Activated T-cell treated with anti-CD3 and anti-CD28 coated beads, Interleukin-2, amount 50 U/mL, for 48 hours (primary cell): ENCODE measurements at places on chromosomes 12 and 14.

- DNase-seq = no peak
Measured at GRCh38 chr14:59484639-59485175, 390 bp downstream of the JKAMP start.

DNA sequence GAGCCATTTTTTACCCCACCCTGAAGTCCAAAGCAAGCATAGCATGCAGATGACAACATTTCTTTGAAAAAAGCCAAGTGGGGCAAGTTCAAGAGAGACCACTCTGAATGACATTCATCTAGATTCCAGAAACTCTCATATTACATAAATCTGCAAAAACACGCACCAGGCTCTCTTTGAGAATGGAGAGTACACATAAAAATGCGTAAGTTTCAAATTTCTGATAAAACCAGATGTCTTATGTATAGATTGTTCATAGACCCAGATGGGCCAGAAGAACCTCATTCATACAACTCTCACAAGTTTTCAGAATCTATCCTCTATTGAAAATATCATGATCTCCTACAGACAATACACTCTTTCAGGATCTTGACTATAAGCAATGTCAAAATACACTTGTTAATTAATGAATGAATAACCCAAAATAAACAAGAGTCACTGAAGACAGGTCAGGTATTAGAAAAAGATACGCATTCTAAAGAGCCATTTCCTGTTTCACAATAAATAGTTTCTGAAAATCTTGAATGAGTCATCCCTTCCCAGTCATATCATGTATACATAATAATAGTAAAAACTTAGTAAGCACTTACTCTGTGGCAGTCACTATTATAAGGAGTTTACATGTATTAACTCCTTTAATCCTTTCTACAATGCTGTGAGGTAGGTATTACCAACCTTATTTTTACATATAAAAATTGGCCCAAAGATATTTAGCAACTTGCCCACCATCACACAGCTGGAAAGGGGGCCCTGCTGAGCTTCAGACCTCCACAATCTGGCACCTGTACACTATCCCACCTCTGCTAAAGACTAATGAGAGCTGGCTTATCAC is 72.0 kb downstream of the PPP2R5E start:
- DNase-seq = no peak

- DNase-seq = peak; percentile 44
Measured at GRCh38 chr14:55071870-55072640, 20.6 kb downstream of the MAPK1IP1L start.

DNA sequence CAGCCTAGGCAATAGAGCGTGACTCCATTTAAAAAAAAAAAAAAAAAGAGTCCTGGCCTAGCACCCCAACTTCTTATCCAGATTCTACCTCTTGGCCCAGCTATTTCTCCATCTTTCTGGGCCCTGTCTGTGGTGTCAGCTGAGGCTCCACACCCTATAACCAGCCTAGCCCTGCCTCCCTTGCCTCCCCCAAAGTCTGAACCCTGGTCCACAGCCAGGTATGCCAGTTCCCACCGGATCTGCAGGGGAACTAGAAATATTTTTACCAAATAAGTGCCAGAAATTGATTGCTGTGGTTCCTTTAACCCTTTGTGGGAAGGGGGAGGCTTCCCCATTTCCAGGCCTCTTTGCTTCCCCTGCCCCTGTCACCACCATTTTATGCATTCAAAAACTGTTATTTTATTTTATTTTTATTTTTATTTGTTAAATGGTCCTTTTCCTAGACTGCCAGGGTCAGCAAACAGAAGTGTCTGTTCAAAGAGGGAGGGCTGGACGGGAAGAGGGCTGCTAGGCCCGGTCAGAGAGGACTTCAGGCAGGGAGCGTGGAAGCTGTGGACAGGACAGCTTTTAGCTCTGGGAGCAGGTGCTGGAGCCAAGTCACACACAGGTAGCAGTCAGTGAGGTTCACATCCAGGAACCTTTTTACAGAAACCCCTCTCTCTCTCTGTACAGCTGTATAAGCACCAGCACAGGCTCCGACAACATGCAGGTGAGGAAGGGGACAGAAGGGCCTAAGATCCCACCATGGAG is 23.2 kb downstream of the TTC9 start:
- DNase-seq = no peak

DNA sequence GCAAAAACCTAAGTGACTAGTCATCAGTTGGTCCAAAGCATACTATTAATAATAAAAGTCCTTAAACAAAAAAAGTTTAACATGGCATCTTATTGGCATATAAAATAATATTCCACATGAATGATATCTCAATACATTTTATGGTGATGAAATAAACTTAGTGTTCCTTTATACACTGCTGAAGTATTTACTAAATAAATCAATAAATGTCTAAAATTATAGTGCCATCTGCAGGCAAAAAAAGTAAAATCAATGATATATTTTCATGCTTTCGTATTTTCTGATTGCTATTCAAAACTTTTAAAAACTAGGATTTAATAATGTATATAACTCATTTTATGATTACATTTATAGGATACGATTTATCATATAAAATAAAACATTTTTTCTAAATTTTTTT is 30.5 kb downstream of the PUS7L start:
- no peak for DNase-seq

GRCh38 chr12:49358483-49359141 is 8.7 kb upstream of the SPATS2 start:
- peak; percentile 69 for DNase-seq

DNA sequence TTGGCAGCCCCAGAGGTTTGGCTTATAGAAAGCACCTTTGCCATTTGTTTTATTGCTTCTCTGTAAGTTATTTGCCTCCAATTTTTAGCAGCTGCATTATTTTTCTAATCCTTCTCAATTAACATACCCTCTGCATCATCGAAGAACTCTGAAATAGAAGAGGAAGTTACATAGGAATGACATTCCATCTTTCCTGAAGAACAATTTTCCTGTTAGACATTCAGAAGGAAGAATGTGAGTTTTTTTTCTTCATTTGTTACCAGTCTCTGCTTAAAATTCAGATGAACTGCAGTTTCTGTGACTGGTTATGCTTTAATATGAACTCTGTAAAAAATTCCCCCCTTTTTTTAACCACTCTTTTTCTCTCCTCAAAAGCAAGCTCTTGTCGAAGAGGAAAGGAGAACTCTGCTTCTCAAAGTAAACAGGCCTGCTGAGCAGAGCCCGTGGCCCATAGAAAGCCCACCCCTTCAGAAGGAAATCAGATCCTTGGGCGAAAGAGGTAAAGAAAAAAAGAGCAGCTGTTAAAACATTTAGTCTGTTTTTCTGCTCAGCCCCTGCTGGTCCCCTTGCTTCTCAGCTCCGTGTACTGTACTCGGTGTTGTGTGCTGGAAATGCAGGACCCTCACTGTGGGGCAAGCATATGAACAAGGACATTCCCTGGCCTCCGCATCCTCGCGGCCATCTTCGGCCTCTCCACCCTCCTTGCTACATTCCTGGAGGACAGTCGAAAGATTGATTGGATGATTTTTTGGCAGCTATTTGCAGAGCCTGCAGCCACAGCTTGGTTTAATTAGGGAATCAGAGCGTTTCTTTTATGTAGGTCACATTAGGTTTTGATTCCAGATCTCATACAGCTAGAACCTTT is 164.4 kb upstream of the LRIG3 start:
- no peak for DNase-seq

GRCh38 chr12:29713729-29714128 is 70.0 kb downstream of the TMTC1 start:
- no peak for DNase-seq
